ENCODE measurements at places on chromosomes 2 and 18.

- no peak for DNase-seq
These were observed 24.6 kb downstream of the CCDC195 start for GRCh38 chr2:224691563-224691962.

- DNase-seq: no peak
These were observed 50.0 kb upstream of the ACYP2 start for GRCh38 chr2:54065411-54065810.

DNA sequence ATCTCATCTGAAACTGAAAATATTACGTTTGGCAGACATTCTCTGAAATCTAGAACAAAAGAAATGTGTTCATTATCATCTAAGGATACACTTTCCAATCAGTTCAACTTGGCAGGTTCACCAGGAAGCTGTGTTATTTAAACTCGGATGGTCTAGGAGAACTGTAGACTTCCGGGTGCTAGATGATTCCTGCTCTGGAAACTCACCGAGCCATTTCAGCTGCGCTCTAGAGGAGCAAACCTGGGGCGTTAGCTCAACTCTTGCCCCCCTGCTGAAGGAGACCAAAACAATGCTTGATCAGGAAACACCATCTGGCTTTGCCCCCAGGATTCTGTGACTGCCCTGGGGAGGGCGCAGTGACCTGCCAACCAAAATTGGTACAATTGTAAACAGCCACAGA is 22.9 kb downstream of the MLPH start:
- DNase-seq: no peak

DNA sequence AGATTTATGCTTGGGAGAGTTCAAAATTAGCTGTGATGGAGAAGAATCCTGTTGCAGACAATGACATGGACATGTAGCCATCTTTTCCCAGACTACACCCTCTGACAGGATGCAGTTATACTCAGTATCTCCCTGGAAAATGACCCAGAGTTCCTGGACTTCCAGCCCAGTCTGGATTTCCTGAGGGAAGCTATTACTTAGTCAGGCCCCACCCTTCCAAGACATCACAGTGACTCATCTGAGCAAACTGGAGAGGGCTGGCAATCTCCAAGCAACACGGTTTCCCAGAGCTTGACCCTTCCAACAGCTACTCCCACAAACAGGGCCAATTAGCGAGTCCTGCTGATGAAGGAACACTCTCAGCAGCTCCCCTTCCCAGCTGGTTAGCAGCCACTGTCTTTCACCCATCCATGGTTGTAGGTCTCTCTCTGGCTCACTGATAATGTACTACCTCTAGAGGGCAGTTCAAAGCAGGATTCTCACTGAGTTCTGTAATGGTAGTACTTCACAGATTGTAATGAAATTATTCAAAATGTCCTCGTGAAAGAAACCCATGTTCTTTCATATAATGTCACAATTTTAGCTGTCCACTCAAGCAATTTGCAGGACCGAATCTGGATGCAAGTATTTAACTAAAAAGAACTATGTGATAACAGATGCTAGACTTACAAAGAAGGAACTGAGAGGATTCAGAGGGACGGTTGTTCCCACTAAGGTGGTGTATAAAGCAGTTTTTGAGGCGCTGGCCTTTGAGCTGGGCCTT is 110.2 kb downstream of the MDH1 start:
- DNase-seq: no peak

DNA sequence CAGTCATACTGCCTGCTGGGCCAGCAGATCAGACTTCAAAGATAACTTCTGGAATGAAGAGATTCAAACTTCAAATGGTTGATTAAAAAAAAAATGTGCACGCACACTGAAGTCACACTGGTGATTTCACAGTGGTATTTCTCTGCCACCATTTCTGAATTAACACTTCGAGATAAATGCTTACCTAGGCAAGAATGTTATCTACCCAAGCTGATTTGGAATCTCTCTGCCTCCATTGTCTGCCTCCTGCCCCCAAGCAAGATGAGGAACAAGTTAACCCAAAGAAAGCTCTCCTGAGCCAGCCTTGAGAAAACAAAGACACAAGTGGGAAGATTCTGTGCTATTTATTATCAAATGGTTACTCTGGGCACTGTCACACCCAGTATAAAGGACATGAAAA is 6.5 kb downstream of the LAMA1 start:
- DNase-seq: no peak

GRCh38 chr2:207767461-207768167 is 2.1 kb downstream of the FZD5 start:
- no peak for DNase-seq

GRCh38 chr18:55838841-55839240 is 250.8 kb upstream of the TCF4 start:
- DNase-seq: no peak

DNA sequence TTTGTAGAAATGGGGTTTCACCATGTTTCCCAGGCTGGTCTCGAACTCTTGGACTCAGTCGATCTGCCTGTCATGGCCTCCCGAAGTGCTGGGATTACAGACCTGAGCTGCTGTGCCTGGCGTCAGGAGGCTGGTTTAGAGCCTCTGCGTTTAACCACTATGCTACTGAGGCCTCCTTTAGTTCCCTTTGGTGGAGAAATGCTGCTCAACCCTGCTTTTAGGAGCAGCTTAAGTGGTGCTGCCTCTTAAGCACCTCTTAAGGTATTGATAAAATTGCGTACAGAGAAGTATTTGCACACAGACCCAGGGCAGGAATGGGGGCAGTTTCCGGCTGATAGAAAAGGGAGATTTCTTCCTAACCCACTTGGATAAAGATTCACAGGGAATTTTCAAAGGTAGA is 8.0 kb downstream of the CD8A start:
- DNase-seq: no peak
